ENCODE measurements at places on chromosomes 4 and X.

DNA sequence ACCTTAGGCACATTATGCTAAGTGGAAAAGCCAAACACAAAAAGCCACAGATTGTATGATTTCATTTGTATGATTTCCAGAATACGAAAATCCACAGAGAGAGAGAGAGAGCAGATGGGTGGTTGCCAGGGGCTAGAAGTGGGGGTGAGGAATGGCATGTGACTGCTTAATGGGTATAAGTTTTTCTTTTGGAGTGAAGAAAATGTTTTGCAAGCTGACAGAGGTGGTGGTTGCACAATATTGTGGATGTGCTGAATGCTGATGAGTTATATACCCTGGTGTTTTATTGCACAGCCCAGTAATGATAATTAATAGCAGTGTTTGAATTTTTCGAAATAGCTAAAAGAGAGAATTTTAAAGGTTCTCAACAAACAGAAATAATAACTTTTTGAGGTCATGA lies 386.1 kb upstream of the HS3ST1 start:
- no peak for DNase-seq

- no peak for DNase-seq
These were observed 270.3 kb downstream of the DTHD1 start for GRCh38 chr4:36551697-36552214.

- DNase-seq = no peak
These were observed 639.0 kb downstream of the CENPC start for GRCh38 chr4:66906314-66906713.

DNA sequence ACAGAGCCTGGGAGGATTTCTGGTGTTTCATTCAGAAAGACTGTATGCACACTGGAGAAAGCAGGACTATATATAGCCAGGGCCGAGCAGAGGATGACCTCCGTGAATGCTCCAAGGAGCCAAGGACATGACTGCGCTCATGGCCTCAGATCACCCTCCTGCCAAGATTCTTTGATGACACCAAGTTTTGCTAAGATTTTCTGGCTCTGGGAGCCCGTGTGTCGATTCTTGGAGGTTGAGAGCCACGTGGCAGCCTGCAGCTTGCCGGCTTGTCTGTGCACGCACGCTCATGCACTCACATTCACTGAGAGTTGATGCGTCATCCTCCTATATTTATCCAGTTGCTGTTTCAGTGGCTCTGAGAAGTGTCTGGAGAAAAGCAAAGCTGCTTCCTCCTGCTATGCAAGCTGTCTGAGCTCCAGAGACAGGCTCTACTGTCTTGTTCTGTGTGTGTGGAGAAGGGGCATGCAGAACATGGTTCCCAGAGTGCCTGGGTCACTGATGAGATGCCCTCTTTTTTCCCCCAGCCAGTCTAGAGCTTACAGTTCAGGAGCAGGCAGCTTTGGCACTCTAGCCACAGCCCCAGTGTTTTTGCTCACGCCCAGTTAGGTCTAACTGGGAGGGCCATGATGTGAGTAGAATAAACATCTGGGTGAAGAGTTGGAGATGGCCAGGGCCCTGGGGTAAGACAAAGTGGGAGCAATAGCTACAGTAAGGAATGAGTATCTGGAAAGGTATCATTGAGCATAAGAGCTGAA lies 64.9 kb upstream of the SCOC start:
- DNase-seq = no peak

DNA sequence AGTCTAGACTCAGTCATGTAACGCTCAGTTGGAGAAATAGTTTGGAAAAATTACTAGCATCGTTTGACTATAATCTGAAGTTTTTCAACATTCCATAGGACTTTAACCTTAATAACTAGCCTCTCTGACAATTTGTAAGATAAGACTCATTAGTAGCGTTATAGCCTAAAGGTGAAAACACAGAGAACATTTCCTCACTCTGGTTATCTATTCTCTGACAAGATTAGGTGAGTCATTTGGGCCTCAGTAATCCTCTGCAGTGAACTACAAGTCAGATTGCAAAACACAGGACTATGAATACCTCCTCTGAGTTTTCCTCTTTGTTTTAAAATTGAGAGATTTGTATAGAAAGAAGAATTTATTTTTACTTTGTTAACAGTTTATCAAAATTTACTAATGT lies 31.8 kb upstream of the PDLIM5 start:
- DNase-seq = no peak

GRCh38 chr4:73718375-73719373 lies 21.7 kb upstream of the CXCL8 start:
- no peak for DNase-seq

DNA sequence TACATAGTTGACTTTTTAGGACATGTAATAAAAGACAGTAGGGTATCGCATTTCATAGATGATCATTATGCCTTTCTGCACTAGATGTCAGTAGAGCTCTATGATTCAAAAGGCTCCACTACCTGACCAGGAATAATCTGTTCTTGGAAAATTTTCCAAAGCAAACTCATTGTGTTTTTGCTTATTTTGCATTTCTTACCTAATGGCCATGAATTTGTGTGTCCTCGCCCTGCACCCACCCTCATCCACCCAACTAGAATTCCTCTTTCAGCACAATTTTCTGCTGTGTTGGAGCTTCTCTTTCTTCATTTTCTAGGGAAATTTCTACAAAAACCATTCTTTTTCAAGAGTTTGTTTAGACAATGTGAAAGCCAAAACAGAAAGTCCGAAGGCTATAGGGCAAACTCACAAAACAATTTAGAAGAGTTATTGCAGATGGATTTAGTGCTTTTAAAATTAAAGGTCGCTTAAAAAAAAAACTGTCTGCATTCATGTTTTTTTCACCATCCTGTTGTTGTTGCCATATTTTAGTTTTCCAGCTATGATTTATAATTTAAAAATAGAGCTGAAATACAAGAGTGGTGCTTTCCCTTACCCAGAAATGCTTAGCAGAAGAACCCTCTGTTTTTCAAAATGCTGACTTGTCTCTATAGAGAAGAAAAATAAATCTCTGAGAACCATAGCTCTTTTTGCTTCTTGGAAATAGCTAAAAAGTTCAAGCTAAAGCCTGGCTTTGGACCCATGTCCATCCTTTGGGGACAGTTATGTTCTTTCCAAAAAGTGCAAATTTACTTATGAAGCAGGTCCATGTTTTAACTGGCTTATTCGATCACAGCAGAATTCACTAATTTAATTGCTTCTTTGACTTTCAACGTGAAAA lies 183.7 kb downstream of the SPATA18 start:
- DNase-seq = no peak

- DNase-seq = no peak
These were observed 36.1 kb downstream of the LARP7 start for GRCh38 chr4:112673076-112673475.

DNA sequence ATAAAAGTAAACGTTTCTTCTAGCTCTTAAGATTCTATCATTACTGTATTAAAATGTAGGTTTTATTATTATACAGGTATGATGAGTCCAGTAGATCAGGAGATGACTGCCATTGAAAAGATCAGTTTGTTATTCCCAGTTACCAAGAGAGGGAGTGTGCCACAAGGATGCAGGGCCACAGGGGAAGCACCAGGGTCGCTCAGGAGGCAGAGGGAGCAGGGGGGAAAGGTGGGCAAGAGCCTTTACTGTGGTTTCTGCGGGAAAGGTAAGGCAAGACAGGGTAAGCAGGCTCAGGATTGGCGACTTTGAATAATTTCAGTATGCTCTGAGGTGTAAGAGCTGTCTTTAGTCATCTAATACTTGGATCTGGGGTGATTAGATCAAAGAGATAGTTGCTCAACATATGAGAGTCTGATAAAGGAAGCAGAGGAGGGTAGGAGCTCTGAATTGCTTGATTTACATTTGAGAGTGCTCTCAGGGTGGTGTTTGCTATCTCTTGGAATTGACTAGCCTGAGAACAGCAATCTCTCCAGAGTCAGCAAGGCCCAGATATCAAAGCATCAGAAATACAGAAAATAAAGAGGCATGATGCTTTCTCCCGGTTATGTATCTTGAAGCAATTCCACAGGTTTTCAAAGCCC lies 86.0 kb downstream of the NDST3 start:
- DNase-seq = no peak

- no peak for DNase-seq
These were observed 64.5 kb downstream of the GPC4 start for GRCh38 chrX:133350751-133351150.

DNA sequence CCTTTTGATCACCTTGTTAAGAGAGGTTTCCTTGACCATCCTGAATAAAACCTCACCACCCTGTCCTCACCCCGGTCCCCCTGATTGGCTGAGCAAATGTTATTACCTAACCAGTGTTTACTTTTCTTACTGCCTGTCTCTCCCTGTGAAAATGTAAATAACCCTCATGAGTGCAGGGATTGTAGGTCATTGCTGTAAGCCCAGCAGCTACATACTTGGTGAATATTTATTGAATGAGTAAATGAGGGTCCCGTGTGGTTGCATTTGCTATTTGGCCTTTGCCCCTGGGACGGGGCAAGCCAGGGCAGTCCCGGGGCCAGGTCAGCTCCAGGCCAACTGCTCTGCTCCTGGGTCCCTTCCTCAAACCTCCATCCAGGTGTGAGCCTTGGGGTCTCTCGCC lies 55.5 kb upstream of the CLCN4 start:
- DNase-seq = no peak

DNA sequence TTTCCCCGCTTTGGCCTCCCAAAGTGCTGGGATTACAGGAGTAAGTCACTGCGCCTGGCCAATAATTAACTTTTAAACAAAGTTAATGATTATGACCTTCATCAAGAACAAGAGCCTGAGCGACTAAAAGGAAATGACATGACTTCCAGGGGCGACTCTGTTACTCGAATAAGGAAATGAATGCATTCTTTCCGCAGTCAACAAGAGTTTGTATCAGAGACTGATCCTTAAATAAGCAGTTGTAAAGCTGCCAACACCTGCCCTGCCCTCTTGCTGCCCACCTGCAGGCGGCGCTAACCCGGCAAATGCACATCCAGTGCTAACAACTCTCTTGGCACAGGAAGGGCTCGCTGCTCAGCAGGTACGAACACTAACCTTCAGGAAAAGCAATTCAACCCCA lies 27.3 kb downstream of the WDR1 start:
- no peak for DNase-seq

DNA sequence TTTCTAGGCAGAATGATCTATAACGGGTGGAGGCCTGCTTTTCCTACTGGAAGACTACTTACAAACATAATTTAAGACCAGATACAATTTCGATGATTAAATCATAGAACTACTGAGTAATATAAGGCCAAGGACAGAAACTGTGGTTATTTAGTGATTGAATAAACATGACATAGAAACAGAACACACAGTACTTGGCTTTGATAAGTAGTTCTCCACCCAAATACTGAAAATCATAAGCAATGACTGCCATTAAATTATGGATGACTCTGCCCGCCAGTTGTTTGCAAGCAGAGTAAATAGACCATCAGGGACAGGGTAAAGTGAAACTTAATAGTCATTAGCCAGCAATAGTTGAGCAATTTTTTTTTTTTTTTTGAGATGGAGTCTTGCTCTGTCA lies 17.2 kb upstream of the SMIM14 start:
- DNase-seq = no peak

DNA sequence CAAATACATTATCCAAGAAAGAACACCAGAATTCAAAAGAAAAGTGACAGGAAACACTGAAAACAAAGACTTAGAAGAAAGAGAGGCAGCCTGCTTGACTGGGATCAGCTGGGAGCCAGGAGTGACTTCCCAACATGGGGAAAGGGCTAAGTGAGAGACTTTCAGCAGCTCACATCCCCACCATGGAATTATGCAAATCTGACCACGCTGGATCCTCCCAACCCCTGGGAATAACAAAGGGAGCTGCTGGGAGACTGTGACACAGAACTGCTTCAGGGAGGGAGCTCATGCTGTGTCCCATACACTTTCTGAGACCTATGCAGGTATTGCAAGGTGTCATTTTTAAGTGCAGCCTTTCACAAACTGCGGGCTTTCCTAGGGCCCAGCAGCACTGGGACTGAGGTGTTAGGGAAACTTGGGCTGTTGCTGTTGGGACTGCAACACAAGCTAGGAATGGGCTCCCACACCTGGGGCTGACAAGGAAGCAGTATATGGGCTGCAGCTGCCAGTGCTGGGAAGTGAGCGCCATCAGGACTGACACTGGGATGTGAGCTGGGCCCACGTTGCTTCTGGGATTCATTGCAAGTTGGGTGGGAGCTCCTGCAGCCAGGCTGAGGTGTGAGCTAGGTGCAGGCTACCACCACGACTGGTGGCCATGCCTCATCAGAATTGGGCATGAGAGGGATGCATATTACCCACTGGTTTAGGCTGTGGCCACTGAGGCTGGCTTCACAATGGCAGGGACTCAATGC lies 139.1 kb downstream of the KDR start:
- no peak for DNase-seq

- no peak for DNase-seq
These were observed 85.4 kb upstream of the NR3C2 start for GRCh38 chr4:148527571-148527970.

DNA sequence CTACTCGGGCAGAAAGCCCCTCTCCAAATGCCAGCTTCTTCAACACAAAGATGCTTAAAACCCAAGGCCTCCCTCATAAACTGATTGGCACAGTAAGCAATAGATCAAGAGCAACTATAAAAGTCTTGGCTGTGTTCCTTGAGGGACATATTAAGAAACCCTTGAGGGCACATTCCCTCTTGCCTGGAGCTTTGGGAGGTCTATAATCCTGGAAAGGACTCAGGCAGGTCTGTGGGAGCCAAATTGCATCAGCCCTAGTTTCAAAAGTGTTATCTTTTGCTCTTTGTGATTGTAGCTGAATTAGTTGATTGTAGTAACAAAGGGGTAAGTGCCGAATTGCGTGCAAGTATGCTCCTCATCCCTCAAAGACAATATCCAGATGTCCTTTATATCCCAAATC lies 18.6 kb upstream of the SETD7 start:
- DNase-seq = no peak

- DNase-seq = no peak
These were observed 47.8 kb downstream of the SHISA3 start for GRCh38 chr4:42445038-42445437.

GRCh38 chr4:81421346-81422218 lies 50.1 kb downstream of the RASGEF1B start:
- DNase-seq = no peak

- no peak for DNase-seq
These were observed 930.2 kb upstream of the DIAPH2 start for GRCh38 chrX:95754411-95754810.

GRCh38 chrX:107153005-107153404 lies 34.4 kb upstream of the RBM41 start:
- DNase-seq = no peak

GRCh38 chrX:47854474-47854873 lies 17.8 kb downstream of the ZNF81 start:
- DNase-seq = no peak

DNA sequence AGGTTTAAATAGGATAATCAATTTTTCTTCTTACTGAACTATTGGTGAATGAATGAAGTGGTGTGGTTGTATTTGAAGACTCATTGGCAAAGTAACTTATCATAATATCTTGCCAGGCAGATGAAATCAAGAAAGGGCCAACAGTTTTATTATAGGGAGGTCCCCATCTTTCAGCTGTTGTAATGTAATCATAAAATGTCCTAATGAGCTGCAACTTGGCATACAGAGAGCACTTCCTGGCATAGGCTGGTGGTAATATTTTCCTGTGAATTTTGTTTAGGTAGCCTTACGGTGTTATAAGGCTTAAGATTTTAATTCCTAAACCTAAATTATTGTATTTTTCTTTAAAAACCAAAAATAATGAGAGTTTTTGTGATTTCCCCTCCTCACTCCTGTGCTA lies 17.5 kb downstream of the FHIP1A start:
- no peak for DNase-seq

Measured in stimulated activated CD8-positive, alpha-beta memory T cell treated with anti-CD3 and anti-CD28 coated beads, Interleukin-7, amount 100 ng/mL, for 1 hour (primary cell).